ENCODE measurements at places on chromosomes 3 and 15. TPM values are rescaled to one million over a fixed set of nuclear protein-coding genes. Genes with fewer than 3 reads are reported as not detected.

Gene CPNE9
- 0.20 TPM for total RNA-seq

Gene GOLGA6L7
- not detected for total RNA-seq

Gene KLF15
- 0.29 TPM for total RNA-seq

Gene CCNB2
- total RNA-seq, result 7.9 TPM

Gene IQCH
- total RNA-seq, result 1.9 TPM

Gene TRH
- not detected for total RNA-seq

Gene TMEM202
- total RNA-seq, result not detected

DNA sequence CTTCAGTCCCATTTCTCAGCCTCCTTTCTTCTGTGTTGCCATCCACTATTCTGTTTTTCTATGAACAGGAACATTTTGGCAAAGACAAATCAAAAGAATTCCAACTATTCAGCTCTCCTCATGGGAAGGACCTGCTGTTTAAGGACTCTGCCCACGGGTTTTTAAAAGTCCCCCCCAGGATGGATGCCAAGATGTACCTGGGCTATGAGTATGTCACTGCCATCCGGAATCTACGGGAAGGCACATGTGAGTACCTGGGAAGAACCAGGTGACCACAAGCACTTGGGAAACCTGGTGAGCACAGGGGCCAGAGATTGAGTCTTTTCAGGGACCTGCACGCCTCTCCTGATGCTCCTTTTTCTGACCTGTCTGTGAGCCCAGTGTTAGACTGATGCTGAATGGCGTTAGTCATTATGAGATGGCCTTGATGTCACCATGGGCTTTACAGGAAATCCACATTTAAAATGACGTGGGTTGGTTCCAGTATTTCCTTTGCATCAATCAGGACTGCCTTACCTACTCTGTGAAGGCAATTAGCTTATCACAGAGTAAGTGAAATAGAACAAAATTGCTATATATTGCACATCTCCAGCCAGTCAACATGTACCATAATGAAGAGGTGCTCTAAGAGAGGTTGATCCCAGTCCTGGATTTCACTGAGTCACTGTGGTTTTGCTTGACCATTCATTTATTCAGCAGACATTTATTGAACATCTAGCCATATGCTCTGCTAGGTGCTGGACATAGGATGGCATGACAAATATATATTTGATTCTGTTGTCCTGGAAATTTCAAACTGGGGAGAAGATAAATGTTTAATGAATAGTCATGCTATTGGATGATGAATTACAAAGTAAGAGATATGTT is 11.7 kb downstream of the TF start:
- no peak for DNase-seq

DNA sequence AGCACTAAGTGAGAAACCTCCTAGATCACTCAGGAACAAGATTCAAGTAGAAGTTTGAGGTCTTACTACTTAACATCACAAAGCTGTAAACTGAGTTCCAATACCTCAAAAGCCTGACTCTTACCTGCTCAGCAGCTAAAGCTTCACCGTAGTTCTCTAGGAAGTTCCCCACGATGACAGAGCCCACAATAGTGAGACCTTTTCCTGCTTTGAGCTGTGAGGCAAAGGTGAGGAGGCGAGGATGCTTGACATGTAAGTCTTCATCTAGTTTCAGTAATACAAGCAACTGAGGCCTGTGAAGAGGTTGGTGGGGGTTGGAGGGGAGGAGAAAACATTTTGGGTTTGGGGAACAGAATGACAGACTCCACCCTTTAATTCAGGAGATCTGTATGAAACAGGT is 15.7 kb downstream of the EMC4 start:
- DNase-seq, result no peak

GRCh38 chr15:67792250-67792942 is 32.9 kb upstream of the SKOR1 start:
- no peak for DNase-seq

- DNase-seq, result peak; percentile 83
These were observed 76.5 kb upstream of the SPRED1 start for GRCh38 chr15:38176155-38176554.

DNA sequence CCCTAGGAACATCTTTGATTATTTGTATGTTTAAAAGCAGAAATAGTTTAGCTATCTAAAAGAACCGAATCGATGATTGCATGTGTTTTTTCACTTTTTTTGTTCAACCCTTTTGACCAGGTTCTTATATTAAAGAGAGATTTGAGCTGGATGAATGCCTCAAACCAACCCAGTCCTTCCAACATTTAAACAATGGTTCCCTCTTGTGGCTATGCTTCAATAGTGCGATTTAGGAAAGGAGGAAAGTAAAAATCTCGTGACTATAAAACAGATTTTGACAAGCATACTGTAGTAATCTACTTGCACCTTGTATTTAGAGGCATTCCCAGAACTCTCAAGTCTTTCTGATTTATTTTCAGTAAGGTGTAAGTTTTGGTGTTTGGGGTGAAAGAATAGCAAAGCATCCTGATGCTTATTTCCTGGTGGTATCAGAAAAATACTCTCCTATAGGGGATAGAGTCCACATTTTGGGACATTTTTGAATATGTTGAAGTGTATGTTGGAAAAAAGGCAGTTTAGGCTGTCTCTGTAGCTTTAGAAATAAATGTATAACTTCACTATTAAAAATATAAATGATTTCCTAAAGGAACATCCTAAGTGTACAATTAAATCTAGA is 159.6 kb upstream of the KCNH8 start:
- peak; percentile 0 for DNase-seq

DNA sequence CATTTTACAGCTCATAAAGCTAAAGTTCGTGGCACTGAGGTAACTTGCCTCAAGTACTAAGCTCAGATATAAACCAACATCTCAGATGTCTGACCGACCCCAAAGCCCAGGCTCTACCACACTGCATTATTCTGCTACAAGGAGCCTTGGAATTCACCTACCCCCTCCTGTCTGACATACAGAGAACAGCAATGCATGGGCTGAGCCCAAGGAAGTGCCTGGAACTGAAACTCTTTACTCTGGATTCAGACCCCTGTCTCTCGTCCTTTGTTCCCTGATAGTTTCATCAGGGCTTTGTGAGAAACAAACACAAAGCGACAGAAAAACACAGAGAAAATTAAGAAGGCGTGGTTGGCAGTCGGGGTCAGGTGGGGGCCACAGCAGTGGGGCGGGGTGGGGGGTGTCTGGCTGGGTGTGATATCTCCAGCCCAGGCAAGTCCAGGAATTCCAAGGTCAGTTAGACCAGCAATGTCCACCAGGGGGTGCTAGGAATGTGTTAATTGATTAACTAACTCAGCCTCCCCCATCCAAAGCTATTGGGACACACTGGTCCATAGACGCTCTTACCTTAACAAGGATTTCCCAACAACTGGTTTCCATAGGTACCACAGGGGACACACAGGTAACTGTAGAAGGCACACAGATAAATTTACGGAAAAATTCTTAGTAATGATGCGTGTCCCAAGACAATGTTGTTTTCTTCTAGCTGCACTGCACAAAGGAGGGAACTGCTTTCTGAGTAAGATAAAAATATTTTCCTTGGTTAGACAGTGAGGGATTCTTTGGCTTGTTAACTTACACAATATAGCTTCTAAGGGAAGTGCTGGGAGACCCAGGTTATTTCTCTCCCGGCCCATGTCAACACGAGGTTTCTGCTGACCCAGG is 18.8 kb upstream of the SSUH2 start:
- DNase-seq, result peak; percentile 50

GRCh38 chr3:185693985-185694653 is 108.0 kb downstream of the SENP2 start:
- DNase-seq, result peak; percentile 40

GRCh38 chr15:68449389-68449788 is 17.4 kb upstream of the ITGA11 start:
- no peak for DNase-seq

DNA sequence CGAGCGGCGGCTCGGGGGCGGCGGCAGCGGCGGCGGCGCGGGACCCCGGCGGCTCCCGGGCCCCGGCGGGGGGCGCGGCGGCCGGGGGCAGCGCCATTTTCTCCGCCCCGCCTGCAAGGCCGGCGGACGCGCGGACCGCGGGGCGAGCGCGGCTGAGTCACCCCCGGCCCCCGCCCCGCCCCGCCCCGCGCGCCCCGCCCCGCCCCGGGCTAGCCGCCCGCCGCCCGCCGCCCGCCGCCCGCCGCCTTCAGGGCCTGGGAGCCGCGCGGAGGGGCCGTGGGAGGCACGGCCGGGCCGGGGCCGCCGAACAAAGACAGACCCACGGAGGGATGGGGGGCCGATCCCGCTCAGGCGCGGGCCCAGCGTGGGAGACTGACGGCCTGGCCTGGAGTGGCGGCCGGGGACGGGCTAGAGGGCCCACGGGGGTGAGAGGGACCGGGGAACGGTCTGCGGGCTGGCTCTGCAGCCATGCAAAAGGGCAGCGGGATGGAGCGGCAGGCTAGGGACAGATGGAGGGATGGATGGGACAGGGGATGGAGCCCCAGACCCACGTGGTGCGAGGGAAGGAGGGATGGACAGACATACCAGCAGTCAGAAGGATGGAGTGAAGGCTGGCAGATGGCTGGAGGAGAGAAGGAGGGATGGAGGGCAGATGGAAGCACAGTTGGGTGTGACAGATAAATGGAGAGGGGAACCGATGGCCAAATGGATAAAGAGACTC is at the start of gene EIF4E3:
Gene EIF4E3, minus strand, starts transcription at position 132 of the 721 bp plus-strand sequence. Its CDS starts 35 bp downstream, at position 97.
- no peak for DNase-seq

GRCh38 chr15:69415381-69415780 is 1.2 kb downstream of the KIF23 start:
- DNase-seq, result peak; percentile 51

DNA sequence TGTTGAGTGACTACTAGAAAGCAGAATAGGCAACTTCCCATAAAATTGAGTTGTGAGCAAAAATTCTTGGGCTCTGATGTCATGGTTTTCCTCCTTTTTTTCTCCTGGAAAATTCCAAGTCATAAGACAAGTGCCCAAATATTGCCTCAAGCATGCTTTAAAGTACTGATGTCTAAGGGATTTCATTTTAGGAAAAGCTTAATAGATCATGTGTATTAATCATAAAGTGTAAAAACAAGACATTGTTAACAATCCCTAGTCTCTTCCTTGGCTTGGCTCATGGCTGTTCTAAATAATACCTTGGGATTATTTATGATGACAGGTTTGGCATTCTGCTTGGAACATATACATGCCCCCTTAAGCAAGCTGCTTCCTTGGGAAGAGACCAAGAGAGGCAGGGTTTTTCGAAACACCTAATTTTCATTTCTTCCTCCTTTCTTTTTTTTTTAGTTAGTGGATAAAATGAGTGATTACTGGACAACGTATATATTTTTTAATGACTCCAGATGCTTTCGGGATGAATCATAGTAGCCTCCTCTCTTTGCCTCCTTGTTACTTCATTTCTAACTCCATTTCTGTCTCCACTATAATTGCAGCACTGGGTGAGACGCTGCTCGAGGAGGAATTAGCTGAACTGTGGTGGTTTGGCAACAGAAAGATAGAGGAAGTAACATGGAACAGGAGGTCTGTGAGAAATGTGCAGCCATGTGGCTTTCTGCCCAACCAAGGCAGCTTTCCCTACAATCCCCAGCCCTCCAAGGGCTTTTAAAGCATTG is 104.9 kb downstream of the TPRG1 start:
- peak; percentile 84 for DNase-seq

Measured in astrocyte (in vitro differentiated cells and primary cell).